ENCODE measurements at places on chromosomes 3 and 15.

DNA sequence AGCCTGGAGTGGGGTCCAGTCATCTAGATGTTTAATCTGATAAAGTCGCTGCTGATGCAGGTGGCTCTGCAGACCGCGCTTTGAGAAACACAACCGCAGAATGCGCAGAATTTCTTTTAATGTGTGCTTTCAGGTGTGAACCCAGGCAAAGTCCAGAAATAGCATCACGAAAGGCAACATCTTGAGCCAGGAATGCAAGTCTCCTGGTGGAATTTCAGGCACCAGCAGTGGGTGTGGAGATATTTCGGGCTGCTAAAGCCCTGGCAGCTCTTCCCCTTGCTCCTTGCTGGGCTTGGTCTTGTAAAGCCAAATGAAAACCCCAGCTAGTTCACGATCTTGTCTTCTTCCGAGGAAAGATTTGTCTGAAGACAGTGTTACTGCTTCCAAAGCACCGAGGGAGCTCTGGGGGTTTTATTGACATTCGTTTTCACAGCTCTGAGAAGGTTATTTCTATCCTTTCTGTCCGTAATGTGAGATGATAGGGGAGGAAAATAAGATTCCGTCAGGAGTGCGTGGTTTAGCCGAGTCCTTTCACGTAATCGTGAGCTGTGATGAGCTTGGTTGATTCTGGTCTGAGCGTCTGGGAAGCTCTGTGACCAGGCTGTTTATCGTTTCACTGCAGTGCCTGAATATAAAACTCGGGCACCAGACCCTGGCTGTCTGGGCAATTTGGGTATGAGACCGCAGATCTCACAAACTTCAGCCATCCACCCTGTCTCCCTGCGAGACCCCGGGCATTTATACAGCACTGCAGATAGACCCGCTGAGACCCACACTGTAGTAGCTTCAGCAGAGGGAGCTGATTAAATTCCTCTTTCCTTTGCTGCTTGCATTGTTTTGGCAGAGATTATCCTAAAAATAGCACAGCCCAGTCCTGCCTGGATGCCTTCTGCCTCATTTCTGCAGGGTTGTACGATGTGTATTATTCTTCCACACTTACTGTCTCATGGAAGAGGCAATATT lies 67.0 kb upstream of the SLC25A26 start:
- no peak for DNase-seq

DNA sequence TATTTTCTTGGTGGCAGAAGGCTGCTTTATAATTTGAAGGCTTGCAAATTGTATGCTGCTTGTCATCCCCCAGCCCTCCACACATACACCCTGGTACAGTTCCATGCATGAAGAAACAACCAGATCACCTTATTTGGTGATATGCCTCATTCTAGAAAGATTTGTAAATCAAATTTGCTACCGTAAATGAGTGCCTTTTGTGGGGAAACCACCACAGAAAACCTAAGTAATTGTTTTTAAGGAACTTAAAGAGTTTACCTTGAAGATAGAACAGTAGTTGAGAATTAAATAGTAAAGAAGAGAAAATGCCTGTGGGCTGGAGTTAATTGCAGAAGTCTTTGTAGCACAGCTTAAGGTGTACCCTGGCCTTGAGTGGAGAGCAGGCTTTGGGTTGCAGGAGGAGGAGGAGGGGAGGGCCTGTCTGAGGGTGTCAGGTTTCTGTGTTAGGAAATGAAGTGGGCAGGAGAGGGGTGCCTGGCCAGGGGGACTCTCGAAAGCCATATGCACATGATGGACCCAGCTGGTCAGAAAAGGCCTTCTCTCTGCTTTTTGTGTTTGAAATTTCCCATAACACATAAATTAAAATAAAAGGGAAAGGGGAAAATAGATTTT lies 6.9 kb downstream of the NIPA2 start:
- no peak for DNase-seq

DNA sequence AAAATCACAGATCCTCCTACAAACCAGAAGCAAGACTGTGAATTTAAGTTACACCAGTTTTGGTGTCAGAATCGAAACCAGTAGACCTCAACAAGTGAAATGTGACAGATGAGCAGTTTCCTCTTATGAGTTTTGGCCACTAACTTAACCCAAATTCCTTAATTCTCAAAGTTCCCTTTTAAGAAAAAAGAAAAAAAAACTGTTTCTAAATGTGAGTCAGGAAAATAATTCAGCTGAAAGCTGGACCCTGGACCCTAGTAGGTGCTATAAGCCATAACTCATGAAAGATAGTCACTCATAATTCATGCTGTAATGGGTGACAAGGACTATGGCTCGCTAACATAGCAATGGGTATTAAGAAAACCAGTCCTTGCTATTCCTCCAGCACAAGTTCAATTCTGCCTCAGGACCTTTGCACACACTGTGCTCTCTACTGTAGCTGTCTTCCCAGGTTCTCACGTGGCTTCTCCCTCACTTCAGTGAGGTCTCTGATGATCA lies 9.0 kb upstream of the THRB start:
- no peak for DNase-seq

DNA sequence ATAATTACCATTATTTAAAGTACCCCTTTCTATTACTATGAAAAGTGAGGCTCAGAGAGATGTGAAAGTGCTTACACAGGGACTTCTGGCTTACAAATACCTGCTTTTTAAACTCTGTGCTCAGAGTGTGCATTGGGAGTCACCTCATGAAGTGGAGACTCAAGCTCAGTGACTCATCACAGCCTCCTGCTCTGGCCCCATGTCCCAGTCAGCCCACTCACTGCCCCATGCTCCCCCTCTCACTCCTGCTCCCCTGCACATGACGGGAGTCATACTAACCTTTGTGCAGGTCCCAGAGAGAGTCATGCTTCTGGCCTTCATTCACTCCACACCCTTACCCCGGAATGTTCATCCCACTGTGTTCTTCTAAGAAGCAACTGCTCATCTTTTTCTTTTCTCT lies 20.2 kb downstream of the CCR1 start:
- no peak for DNase-seq

DNA sequence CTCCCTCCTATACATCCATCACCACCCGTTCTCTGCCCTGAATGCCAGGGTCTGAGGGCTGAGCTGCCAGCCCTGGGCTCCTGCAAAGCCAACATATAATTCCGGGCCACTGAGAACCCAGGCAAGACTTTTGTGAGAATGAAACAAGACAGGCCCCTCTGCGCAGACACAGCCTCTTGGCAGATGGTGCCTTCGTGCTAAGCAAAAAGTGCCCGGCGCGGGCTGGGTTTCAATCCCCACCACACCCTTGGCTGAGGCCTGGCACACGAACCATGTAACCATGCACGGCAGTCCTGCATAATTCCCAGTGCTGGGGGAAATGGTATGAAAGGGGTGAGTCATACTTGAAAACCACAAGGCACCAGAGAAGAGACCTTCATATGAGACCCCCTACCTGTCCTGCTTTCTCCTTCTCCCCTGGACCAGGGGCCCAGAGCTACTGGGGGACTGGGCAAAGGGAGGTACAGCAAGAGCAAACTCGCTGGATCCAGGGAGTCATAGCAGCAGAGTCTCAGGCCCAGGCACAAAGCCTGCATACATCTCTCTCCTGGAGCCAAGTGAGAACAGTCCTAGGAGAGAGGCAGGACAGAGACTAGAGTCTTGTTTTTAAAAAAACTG lies 26.1 kb upstream of the LOXL1 start:
- DNase-seq = no peak

DNA sequence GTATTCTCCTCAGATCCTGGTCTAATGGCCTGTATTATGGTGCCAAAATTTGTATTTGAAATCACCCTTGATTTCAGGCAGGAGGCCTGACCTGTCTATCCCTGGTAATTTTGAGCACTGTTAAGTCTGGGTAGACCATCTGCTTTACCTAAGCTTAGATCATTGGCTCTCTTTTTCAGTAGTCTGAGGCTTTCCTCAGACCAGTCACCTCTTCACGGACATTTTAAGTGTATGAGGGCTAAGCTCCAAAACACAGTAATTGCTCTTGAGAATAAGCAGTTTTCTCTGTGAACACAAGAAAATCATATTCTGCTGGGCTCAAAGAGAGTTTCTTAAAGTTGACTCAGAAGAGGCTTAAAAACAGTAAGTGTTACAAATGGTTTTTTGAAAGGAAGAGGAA lies 92.0 kb upstream of the SAMMSON start:
- DNase-seq = no peak

DNA sequence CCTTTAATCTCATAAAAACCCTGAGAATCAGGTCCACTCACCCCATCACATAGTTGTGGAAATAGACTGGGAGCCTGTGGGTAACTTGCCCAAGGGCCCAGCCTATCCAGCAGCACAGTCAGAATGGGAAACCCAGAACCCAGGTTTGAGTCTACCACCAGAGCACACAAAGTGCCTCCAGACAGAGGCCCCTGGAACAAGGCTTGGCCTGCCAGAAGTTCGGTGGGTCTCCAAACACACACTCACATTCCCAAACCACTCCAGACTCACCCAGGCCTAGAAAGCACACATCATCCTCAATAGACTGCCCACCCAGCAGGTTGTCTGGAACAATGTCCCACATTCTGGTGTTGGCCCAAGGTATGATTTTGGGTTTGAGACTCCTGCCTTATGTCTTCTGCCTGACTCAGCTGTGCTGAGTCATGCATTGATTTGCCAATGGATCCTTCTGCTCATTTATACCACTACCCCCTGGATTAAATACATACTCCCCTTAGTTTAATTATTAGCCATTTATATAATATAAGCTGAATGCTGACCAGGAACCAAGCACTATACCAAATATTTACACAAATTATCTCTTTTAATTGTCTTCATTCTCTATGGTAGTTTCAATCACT lies 4.5 kb downstream of the SLC12A8 start:
- DNase-seq = no peak

DNA sequence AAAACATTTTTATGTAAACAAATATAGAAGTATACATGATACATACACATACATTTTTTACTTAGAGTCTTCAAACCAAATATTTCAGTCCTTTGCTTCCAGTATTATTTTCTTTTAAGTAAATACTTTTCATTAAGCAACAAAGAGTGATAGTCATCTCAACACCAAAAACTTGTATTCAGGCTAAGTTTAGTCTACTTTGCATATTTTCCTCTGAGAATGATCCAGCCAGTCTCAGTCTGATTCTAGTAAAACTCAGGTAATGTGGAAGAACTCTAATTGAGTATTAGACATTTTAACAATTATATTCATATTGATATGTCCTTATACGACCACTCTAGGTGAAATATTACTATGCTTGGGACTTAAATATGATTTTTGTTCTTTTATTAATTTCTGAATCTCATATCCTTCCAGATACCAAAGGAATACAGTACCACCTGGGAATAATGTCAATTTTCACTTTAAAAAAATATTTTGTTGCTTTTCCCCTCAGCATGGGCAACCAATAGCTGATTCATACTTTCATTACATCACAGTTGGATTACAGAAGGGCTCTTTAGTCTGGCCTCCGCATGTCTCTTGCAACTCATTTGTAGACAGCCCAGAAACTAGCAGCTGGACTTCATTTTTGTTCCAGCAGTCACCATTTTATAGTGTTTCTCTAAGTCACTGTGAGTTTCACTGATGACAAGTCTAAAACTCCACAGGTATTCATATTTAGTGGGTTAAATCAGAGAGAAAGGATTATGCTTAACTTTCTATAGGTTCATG lies 390.4 kb downstream of the ZBTB20 start:
- no peak for DNase-seq

DNA sequence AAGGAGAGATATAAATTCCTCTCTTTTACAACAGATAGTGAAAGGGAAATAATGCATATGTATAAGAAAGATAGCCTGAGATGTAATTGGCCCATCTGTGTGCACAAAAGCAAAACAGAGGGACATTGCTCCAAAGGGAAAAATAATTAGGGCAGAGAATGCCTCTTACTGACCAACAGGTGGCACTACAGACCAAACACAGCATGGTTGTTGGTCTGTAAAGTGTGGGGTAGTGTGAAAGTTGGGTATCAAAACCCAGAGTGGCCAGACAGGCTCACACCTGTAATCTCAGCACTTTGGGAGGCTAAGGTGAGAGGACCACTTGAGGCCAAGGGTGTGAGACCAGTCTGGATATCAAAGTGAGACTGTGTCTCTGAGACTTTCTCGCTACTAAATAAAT lies 4.5 kb upstream of the TLNRD1 start:
- no peak for DNase-seq

DNA sequence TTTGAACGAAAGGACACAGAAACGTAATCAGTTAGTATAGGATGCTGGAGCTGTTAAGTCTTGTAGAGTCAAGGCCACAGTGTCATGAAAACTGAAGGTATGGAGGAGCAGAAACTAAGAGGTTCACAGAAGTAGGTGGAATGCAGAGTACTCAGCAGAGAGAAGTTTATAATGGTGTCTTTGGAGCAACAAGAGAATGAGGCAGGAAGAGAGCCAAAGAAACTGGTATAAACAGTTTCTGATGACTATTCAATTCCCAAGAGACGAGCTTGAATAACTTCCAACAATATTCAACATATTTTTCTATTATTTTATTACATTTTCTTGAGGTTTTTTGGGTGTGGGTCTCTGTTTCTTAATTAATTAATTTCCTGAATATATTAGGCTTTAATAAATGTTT lies 29.6 kb downstream of the GALK2 start:
- no peak for DNase-seq

DNA sequence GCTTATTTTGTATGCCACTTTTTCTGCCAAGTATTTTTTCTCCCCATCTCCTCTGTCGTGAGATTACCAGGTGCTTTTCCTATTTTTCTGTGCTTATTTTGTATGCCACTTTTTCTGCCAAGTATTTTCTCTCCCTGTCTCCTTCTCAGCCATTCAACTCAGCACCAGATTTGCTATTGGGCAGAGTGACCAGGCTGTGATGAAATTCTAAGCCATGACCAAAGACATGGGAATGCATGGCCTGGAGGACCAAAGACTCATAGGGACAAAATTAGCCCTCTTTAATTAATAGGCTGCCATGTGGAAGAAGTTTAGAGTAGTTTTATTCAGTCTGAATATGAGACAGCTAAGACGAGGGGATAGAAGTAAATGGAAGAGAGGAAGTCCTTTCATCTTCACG lies 257.4 kb downstream of the SQOR start:
- DNase-seq = no peak

DNA sequence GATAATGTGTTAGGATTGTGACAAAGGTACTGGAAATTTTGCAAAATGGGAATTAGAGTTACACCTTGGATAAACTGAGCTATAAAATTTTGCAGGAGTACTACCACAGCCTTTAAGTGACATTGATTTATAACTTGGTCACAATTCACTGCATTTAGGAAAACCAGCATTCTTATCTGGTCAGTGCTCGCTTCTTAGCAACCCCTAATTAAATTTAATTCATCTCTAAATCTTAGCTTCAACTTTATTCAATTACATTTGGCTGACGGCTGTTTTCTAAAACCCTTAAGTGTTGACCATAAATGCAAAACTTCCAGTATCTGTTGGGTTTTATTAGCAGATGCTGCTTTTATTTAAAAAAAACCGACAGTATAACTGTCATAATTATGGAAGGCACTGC lies 31.3 kb downstream of the TFRC start:
- no peak for DNase-seq

- DNase-seq = no peak
Measured at GRCh38 chr15:39914977-39915376, 5.1 kb downstream of the GPR176 start.

DNA sequence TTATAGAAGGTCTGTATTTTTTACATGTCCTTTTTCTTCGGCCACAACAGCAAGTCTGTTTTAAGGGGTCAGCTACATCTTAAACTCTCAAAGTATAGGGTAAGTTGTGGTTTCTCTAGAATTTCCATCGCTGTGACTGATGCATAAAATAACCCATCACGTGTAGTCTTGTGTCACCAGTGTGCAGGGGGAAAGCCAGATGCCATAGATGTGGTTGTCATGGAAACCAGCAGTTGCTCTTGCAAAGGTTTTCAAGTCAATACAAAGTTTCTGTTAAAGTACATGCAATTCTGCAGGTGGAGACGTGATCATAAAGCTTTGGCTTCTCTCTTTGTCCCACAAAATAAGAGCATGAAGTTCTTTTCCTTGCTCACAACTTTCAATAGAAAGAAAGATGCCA lies 210.3 kb upstream of the ONECUT1 start:
- no peak for DNase-seq

Measured in stimulated activated CD8-positive, alpha-beta memory T cell treated with anti-CD3 and anti-CD28 coated beads, Interleukin-15, amount 100 ng/mL, for 24 hours (primary cell).